ENCODE measurements at places on chromosomes 5 and 9. TPM values are rescaled to one million over a fixed set of nuclear protein-coding genes. Genes with fewer than 3 reads are reported as not detected.

GRCh38 chr5:476814-477175 is 33.8 kb downstream of the EXOC3 start:
- no peaks in the 10 kb centered on the region for H3K36me3 ChIP-seq
- H3K27me3 ChIP-seq = peaks cover 3% of the 10 kb centered on the region

- H3K4me3 ChIP-seq = no peak overlapping the region
- peaks cover 6% of the 10 kb centered on the region for H3K27me3 ChIP-seq
- H3K36me3 ChIP-seq = no peaks in the 10 kb centered on the region
- H3K4me1 ChIP-seq = no peaks in the 10 kb centered on the region
- no peak overlapping the region for H3K27ac ChIP-seq
Observed at GRCh38 chr5:153136910-153137614, 353.4 kb upstream of the GRIA1 start.

DNA sequence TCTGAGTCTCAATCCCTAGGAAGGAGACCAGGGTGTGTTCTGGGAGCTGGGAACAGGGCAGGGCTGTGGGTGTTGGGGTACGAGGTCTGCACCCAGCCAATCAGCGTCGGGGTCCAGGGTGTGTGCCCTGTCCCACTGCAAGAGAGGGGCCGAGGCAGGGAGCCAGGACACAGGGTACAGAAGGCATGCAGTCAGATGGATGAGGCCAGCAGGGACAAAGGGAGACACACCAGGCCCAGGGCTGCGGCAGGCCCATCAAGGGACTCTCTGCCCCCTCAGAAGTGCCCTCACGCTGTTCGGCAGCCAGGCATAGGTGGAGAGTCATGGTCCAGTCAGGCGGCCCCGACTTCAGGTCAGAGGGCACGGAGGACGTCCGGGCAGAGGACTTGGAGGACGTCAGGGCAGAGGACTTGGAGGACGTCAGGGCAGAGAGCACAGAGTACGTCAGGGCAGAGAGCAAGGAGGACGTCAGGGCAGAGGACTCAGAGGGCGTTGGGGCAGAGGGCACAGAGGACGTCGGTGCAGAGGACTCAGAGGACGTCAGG is 28.8 kb upstream of the ADAMTS2 start:
- no peak overlapping the region for H3K4me3 ChIP-seq
- no peak overlapping the region for H3K27ac ChIP-seq
- no peaks in the 10 kb centered on the region for H3K36me3 ChIP-seq
- peaks cover 7% of the 10 kb centered on the region for H3K27me3 ChIP-seq
- H3K4me1 ChIP-seq = no peaks in the 10 kb centered on the region

- H3K27ac ChIP-seq = no peak overlapping the region
- no peak overlapping the region for H3K4me3 ChIP-seq
- no peaks in the 10 kb centered on the region for H3K36me3 ChIP-seq
- DNase-seq = no peak
Observed at GRCh38 chr5:57277085-57277484, 103.2 kb downstream of the GPBP1 start.

The ALDH1A1 gene
- 188 TPM for total RNA-seq

The SARDH gene
- 4.2 TPM for total RNA-seq

- H3K4me1 ChIP-seq = peaks cover 14% of the 10 kb centered on the region
- peak within 1 kb of the TSS; percentile 76 for H3K4me3 ChIP-seq
- peaks cover 3% of the 10 kb centered on the region for H3K27me3 ChIP-seq
- peak within 1 kb of the TSS; percentile 79 for H3K27ac ChIP-seq
- peak; percentile 62 for DNase-seq
Observed at GRCh38 chr5:132257131-132258101, at the start of gene PDLIM4. Gene PDLIM4 (plus strand): TSS chr5:132257696. CDS start chr5:132257735, 39 bp downstream.

- no peaks in the 10 kb centered on the region for H3K27me3 ChIP-seq
- H3K4me1 ChIP-seq = peaks cover 10% of the 10 kb centered on the region
- no peak overlapping the region for H3K27ac ChIP-seq
- H3K4me3 ChIP-seq = no peak overlapping the region
Observed at GRCh38 chr5:76175051-76175666, 92.0 kb downstream of the SV2C start.

The FAM221B gene
- not detected for total RNA-seq

DNA sequence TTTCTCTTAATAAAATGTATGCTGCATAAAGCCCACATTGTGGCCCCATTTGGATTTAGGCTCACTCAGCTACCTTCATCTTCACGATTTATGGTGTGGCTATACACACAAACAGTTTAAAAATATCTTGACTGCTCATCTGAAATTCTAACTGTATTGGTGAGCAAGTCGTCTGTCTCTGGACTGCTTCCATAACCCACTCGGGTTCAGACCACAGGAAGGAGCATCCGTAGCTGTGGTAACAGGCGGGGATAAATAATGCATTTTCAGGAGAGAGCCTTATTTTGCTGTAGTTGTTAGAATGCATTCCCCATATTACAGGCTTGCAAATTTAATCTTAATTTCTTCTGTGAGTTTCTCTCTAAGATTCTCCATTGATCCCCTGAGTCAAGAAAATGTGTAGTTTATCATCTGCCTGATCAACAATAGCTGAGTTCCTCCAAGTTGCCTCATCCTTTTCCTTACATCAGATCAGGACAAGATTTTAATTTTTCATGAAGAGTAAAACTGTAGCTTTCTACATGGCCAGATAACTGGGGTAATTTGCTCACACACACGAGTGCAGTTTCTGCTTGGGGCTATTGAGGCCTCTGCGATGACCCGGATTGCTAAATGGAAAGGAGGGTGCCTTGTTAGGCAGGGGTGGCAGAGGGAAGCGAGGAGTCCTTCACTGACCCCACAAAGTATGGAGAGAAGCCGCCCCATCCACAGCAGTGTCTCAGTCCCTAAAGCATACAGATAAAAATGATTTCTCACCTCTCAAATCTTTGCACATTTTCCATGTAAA is 133.9 kb downstream of the FSTL4 start:
- no peak overlapping the region for H3K27ac ChIP-seq
- DNase-seq = no peak
- no peaks in the 10 kb centered on the region for H3K36me3 ChIP-seq
- no peak overlapping the region for H3K4me3 ChIP-seq
- peaks cover 2% of the 10 kb centered on the region for H3K4me1 ChIP-seq

DNA sequence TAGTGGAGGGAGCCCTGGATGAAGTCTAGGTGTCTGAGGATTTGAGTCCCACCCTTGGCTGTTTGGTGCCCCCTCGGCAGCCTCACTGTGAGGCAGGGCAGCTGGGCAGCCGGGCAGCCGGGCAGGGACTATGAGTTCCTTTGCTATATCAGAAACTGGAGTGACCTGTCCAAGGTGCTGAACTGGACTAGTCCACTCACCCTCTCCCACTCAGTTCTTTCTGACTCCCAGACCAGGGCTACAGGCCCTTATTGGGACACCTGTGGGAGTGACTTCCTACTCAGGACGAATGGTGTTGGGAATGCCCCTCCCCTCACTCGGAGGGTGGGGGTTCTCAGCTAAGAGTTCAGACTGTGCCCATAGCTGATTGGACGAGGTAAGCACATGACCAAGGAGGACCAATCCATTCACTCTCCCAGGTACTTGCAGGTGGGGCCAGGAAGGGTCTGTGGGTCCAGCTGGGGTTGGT is 34.1 kb upstream of the RAPGEF1 start:
- H3K27ac ChIP-seq = no peak overlapping the region
- DNase-seq = peak; percentile 72
- H3K4me3 ChIP-seq = no peak overlapping the region
- H3K36me3 ChIP-seq = no peaks in the 10 kb centered on the region

DNA sequence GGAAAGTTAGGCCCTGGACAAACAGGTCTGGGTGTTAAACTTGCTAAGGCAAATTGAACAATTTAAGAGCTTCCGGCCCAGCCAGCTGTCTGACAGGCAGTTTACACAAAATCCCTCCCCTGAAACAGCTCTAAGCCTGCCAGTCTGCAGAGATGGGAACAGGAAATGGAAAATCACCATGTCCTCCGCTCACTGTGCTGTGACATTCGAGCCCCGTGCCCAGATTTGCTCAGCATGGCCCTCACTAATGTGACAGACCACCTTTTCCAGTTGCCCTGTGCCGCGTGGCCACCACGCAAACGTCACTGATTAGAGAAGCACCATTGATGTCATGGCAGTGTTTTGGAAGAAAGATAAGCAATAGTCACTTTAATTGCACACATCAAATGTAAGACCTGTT is 41.0 kb downstream of the CCNJL start:
- H3K36me3 ChIP-seq = peaks cover 12% of the 10 kb centered on the region
- peaks cover 11% of the 10 kb centered on the region for H3K4me1 ChIP-seq
- H3K27ac ChIP-seq = peak overlapping the region; percentile 26

The FOXD4 gene
- total RNA-seq = 0.50 TPM

DNA sequence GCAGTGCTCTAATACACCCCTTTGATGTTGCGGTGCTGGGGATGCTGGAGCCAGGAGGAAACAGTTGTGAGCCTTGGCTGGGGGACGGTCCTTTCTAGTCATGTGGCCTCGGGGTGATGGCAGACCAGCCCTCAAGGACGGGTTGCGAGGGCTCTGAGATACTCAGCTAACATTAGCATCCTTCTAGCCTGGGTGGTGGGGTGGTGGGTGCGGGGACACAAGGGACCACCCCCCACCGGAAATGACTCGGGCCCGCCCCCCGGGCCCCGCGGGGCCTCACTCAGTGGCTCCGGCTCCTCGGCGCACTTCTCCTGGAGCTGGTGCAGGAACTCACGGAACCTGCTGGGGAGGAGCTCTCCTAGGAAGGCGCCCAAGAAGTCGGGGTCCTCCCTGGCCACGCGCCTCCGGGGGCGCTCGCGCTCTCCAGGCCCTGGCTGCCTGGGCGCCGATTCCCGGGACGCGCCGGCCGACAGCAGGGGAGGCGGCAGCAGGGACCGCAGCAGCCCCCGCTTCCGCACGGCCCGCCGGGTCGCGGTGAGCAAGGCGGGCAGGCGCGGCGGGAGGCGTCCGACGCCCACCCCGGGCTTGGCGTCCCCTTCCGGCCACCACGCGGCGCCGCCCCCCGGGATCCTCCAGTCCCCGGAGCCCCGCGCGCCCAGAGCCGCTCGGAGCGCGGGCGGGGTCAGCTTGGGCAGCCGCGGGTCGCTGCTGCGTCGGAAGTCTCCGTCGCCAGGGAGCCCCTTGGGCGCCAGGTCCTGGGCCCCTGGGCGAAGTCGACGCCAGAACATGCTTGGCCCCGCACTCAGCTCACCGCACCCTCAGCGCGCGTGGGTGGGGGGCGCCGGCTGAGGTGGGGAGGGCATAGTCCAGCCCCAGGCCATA is 873 bp downstream of the C9orf50 start:
- no peak overlapping the region for H3K27ac ChIP-seq
- peak; percentile 56 for DNase-seq
- H3K27me3 ChIP-seq = peaks cover 16% of the 10 kb centered on the region
- H3K36me3 ChIP-seq = no peaks in the 10 kb centered on the region

The SHROOM1 gene
- total RNA-seq = 10.0 TPM

GRCh38 chr5:15026944-15027343 is 155.4 kb upstream of the ANKH start:
- no peak overlapping the region for H3K4me3 ChIP-seq
- H3K27me3 ChIP-seq = peaks cover 7% of the 10 kb centered on the region
- no peak for DNase-seq

The CFAP90 gene
- total RNA-seq = 2.8 TPM

The FOXI1 gene
- not detected for total RNA-seq

The C5orf52 gene
- not detected for total RNA-seq

- no peak for DNase-seq
- peaks cover 4% of the 10 kb centered on the region for H3K4me1 ChIP-seq
- peaks cover 27% of the 10 kb centered on the region for H3K27me3 ChIP-seq
- H3K36me3 ChIP-seq = no peaks in the 10 kb centered on the region
Observed at GRCh38 chr9:76877961-76878360, 28.0 kb downstream of the PRUNE2 start.

DNA sequence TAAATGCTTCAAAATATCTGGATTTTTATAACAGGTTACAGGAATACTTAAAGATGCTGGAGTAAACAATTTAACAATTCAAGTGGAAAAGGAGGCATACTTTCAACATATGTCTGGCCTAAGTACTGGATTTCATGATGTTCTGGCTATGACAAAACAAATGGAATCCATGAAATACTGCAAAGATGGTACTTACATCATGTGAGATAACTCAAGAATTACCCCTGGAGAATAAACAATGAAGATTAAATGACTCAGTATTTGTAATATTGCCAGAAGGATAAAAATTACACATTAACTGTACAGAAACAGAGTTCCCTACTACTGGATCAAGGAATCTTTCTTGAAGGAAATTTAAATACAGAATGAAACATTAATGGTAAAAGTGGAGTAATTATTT is 35.6 kb downstream of the SLC30A5 start:
- H3K4me3 ChIP-seq = no peak overlapping the region
- peaks cover 29% of the 10 kb centered on the region for H3K36me3 ChIP-seq

DNA sequence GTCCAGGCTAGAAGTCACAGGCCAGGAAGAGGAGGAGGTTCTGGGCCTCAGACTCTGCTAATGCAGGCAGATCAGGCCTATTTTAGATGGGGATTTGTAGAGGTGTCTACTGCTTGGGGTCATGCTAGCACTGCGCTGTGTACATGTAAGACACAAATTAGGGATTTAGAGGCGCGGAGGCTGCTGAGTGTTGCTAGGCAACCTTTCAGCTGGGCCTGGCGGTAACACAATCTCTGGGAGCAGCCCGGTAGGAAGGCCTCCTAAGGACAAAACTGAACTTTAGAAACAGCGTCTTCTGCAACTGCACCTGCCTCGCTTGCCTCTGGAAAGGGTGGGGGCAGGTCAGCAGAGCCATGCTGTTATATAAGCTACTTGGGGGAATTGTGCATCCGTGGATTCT is 147.9 kb downstream of the MACROH2A1 start:
- DNase-seq = no peak
- H3K4me1 ChIP-seq = peaks cover 22% of the 10 kb centered on the region
- H3K36me3 ChIP-seq = peaks cover 1% of the 10 kb centered on the region
- no peak overlapping the region for H3K4me3 ChIP-seq
- no peak overlapping the region for H3K27ac ChIP-seq

The ENTREP1 gene
- total RNA-seq = 3.7 TPM

DNA sequence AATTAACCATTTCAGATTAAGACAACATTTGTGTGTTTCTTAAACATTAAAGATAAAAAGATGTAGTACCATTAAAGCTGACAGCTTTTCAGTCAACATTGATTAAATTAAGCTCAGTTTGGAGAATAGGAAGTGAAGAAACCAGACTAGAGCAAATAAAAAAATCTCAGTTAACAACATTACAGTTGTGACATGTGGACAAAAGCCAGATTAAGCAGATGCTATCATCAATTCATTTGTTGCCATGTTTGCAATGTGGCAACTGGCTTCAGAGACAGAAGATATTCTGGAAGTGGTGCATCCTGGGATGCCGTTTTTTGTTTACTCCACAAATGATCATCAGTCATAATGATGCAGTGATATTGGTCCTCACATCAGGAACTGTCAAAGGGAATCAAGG is 70.3 kb upstream of the CNTLN start:
- no peak for DNase-seq
- no peaks in the 10 kb centered on the region for H3K27me3 ChIP-seq
- no peak overlapping the region for H3K4me3 ChIP-seq
- peaks cover 2% of the 10 kb centered on the region for H3K4me1 ChIP-seq

The HACD4 gene
- 0.72 TPM for total RNA-seq

GRCh38 chr9:7844242-7844641 is 44.7 kb upstream of the DMAC1 start:
- no peak overlapping the region for H3K4me3 ChIP-seq
- DNase-seq = no peak
- no peak overlapping the region for H3K27ac ChIP-seq
